Caco-2 (cell line): ENCODE measurements at places on chromosomes 4 and X. TPM values are rescaled to one million over a fixed set of nuclear protein-coding genes. Genes with fewer than 3 reads are reported as not detected.
A peak's percentile ranks its signal among the peaks of the same experiment; 100 is the strongest.

The CXorf58 gene
- not detected in 2 replicates for total RNA-seq

The FGF5 gene
- total RNA-seq: not detected in 2 replicates

The DNAAF6 gene
- total RNA-seq: not detected in 2 replicates

The HSFX3 gene
- not detected in 2 replicates for total RNA-seq

The NOA1 gene
- 24.8 and 26.3 TPM in 2 replicates for total RNA-seq

- DNase-seq: no peak
Measured at GRCh38 chr4:141255016-141255415, 34.3 kb downstream of the ZNF330 start.

DNA sequence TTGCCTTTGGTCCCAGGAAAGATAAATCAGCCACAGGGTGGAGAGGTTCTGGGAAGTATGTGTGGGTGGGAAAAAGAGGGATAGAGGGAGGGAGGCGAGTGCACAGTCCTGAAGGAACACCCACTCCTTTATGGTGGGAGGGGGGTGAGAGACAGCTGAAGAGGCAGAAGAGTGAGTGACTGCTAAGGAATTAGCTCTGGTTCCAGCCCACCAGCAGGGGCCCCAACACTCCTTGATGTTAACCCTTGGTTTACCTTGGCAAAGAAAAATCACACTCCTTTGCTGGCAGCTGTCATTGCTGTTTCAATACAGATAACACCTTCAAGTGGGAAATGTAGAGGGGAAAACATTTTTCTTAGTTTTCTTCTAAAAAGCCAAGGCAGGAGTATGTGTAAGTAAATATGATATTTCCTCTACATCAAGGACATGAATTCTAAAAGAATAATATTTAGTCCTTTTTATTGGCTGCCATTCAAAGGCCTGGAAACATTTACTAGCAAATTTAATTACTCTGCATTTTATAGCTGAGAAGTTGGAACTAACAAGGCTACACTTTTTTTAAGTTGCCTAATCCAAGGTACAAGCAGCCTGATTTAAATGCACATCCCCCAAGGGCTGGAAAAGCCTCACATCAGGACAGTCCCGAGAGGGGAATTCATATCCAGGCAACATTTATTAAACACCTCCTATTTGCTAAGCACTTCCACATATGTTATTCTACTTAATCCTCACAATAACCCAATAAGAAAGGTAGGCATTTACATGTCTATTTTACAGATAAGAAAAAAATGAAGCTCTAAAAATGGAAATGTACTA is 81.7 kb downstream of the HS6ST2 start:
- peak; percentile 42 for DNase-seq

DNA sequence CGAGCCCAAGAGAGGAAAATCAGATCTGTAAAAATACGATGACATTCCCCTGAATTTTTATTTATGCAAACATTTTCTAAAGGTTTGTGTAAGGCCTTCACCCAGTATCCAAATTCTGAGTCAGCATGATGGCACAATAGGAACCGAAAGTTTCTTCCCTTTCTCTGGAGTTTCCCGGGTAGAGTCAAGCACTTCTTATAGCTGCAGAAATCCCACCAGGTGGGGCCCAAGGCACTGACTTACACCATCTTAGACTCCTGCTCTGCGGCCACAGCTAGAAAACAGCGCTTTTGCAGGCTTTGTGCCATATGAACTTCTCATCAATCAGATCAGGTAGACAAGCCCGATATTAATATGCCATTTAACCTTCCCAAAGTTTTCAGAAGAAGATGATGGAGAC is 13.4 kb downstream of the LEF1 start:
- peak; percentile 25 for DNase-seq

- no peak for DNase-seq
Measured at GRCh38 chrX:21638311-21638710, 19.8 kb downstream of the KLHL34 start.

DNA sequence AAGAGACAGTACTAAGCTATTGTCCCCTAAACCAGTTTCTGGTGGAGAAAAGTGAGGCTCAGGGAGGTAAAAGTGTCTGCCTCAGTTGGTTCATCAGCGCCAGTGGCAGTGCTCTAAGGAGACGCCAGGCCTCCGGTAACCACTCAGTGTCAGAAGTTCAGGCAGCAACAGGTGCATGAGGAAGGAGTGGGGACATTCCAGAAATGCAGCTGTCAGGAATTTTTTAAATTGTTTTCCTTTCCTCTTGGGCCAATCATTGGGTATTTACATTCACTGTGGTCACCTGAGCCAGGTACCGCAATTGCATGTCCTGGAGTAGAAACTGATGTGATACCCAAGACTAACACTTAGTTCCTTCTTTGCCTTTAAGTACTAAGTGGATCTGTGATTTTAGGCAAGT is 40.2 kb upstream of the HS3ST1 start:
- peak; percentile 49 for DNase-seq

DNA sequence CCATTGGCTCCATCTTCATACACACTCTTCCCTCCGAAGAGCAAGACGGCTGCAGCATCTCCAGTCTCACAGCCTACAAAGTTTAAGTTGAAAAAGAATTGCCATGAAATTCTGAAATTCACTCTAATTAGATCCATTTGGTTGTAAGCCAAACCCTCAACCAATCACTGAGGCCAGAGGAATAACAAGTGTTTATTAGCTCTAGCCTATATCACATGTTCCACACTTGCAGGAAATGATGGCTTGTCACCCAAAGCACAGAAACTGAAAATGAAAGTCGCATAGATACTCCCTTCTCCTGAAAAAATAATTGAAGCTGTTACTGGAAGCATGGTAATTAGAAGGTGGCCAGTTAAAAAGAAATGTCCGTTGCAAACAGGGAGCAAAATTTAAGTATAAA is 1071.8 kb downstream of the CCSER1 start:
- DNase-seq: no peak

GRCh38 chr4:140626661-140627376 is 58.1 kb upstream of the UCP1 start:
- no peak for DNase-seq
